ENCODE measurements at places on chromosomes 13 and 19. TPM values are rescaled to one million over a fixed set of nuclear protein-coding genes. Genes with fewer than 3 reads are reported as not detected.
A peak's percentile ranks its signal among the peaks of the same experiment; 100 is the strongest.

DNA sequence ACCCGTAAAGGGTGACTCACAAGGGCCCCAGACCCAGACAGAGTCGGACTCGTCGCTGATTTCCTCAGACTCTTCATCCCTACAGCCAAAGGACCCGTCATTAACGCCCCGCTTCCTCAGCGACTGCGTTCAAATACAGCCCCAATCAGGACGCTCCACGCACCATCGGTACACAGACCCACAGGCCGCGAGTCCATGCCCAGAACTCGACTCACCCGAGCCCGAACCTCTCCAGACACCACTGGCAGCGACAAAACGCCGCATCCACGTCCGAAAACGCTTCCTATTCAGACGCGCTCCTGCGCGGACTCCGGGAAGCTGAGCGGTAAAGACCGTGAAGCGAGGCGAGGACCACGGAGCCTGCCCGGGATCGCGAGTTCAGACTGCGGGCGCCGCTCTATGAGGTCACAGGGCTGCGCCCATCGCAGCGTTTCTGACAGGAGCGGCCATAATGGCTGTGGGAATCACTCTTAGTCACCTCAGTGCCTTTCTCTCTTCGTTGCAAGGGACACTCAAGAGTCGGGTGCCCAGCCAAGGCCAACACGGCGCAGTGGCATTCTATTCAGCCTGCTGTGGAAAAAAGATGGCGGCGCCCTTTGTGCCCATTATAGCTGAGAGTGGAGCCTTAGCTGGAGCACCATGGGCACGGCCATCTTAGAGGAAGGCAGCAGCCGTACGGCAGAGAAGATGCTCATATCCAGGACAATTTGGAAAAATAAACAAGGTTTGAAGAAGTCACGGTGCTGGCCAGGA, at the start of gene ZNF614:
Gene ZNF614, minus strand, starts transcription at position 353 of the 753 bp plus-strand sequence. CDS start 2,634 bp downstream, outside the sequence.
- DNase-seq, result peak; percentile 81

DNA sequence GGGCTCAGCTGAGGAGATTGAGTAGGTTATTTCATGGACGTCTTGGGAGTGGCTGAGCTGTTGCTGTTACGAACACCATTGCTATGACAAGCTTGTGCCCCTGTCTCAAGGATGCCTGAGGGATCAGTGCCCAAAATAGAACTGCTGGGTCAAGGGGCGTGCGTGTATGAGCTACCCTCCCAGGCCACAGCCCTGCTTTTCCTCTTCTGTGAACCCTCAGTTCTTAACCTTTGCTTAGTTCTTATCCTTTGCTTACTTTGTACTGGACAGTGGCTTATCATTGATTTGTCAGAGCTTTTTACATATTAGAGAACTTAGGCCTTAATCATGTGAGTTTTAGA, 9.0 kb downstream of the ARHGAP45 start:
- no peak for DNase-seq

- DNase-seq, result no peak
Measured at GRCh38 chr13:104414771-104415170, 1348.6 kb upstream of the SLC10A2 start.

- no peak for DNase-seq
Measured at GRCh38 chr19:34387446-34387810, 16.8 kb upstream of the PDCD2L start.

DNA sequence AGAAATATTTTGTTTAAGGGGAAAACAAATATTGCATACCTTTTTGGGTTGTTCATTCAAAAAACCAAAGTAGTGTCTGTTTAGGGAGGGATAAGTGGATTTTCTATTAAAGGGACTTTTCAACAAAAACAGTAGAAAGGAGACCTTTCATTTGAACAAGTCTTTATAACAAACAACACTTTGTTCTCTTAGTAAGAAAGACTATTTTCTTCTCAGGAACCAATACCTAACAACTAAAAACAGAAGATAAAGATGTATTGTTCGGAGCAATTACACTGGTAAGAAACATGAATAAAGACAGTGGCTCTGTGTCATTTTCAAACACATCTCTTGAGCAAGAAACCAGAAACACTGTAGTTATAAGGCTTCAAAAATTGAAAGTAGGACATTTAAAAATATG, 1610.1 kb upstream of the PCDH20 start:
- no peak for DNase-seq

DNA sequence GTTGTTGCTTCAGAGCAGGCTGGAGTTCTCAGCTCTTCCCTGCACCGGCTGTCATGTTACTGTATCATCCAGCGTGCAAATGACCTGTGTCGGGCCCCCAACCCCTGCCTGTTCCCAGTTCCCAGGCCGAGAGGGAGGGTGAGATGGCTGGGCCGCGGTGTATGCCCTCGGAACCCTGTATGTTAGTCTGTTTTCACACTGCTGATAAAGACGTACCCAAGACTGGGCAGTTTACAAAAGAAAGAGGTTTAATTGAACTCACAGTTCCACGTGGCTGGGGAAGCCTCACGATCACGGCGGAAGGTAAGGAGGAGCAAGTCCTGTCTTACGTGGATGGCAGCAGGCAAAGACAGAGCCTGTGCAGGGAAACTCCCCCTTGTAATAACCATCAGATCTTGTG, 10.9 kb downstream of the TMEM255B start:
- DNase-seq, result no peak

DNA sequence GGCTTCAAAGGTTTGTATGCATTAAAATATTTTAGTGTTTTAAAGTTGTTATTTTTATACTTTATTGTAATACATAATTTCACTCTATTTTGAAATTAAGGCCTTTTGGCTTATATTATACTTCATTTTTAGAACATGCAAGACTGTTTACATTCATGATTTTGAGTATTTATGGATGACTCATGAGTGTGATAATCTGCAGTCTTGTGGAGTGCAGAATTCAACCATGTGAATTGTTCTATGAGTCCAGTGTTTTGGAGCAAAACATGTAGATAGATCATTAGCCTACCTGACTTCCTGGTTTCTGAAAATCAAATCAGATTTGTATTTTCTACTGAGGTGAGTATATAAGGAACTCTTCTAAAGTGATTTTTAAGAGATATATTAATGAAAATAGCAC, 241.8 kb downstream of the PCCA start:
- no peak for DNase-seq

- no peak for DNase-seq
Measured at GRCh38 chr13:43009506-43009905, 13.9 kb upstream of the DNAJC15 start.

- no peak for DNase-seq
Measured at GRCh38 chr19:16319481-16319880, 5.1 kb upstream of the KLF2 start.

GRCh38 chr13:37403776-37404527, 194.6 kb downstream of the POSTN start:
- no peak for DNase-seq

GRCh38 chr13:23460921-23461320, 27.4 kb upstream of the SACS start:
- DNase-seq, result no peak

GRCh38 chr13:111280681-111281585, 39.5 kb upstream of the TEX29 start:
- DNase-seq, result no peak

- no peak for DNase-seq
Measured at GRCh38 chr19:35265900-35266519, 2.8 kb upstream of the USF2 start.

GRCh38 chr19:5037936-5038335, 69.0 kb downstream of the KDM4B start:
- DNase-seq, result no peak

DNA sequence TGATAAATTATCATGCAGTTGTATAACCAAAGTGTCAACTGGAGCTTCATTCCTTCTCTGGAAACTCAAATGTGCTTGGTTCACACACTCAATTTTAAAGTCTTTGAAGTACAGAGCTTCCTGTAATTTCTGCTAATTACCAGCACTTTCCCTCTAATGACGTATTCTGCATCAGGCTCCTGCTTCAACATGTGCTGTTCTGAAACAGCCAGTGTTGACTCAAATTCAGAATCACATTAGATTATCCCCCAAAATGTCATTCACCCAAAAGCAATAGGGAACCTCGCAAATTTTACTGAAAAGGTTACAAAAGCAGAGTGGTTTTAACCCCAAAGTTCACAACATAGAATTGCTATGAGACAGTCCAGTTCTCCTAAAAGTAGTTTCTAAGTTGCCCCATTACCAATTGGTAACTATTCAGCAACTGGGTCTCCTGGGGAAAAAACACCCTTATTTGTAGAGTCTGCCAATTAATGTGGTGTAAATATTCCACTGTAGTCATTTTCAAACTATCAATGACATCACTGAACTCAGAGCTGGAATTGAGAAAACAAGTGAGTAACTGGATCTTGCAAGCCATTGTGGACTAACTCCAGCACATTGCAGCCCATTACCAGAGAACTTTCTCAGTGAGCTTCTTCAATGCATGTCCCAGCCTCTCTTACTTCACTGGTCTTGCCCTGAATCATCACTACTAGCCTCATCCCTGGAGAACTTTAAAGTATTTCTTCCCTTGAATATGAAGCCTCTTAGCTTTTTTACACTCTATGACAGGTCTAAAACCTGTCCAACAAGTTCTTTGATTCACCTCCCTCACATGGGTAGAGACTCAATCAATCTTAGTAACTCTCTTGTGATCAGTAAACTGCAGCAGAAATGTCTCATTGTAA, 955.4 kb downstream of the EFNB2 start:
- DNase-seq, result no peak

DNA sequence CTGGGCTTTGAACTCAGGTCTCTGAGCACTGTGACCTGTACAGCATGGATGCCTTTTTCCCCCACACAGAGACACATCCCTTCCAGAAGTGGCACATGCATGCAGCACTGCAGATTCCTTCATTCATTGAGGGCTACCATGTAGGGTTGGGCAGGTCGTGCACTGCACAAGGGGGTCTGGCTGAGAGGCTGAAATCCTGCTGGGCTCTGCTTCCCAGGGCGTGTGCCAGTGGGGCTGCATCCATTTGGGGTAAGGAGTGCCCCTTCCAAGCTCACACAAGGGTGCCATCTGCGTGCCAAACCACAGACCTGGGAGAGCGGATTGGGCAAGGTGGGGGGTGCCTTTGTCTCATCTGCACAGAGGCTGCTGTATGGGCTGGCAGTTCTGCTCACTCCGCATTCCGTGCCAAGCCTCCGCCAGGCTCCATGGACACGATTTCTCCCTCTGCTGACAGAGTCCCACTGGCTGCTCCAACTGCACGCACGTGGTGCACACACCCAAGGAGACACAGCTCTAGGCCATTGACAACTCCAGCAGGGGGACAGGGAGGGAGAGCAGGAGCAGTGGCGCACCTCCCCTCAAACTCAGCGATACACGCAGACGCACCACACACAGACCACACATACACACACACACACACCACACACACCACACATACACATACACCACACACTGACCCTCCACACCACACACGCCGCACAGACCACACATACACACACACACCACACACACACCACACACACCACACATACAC, 4.5 kb upstream of the SHISA7 start:
- no peak for DNase-seq

DNA sequence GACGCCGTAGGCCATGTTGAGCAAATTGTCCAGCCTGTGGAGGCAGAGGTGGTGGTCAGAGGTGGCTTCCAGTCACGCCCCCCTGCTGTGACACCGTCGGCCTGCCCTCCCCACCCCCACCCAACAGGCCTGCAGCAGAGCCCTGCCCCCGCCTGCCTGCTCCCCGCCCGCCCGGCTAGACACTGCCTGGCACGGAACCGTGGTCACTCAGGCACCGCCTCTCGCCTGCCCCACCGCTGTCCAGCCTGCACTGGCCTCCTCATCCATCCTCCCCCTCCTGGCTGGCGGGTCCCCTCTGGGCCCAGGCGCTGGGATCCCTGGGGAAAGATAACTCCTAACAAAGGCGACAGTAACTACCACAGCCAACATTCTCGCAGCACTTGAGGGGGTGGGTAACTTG, 21.7 kb downstream of the PRKCSH start:
- no peak for DNase-seq

- DNase-seq, result no peak
Measured at GRCh38 chr19:17687141-17687856, 855 bp downstream of the UNC13A start.

GRCh38 chr13:110705356-110705825, 525 bp downstream of the CARS2 start:
- no peak for DNase-seq

- no peak for DNase-seq
Measured at GRCh38 chr13:34165158-34165557, 347.2 kb downstream of the RFC3 start.

GRCh38 chr13:32881074-32881776, 135.0 kb upstream of the KL start:
- no peak for DNase-seq

DNA sequence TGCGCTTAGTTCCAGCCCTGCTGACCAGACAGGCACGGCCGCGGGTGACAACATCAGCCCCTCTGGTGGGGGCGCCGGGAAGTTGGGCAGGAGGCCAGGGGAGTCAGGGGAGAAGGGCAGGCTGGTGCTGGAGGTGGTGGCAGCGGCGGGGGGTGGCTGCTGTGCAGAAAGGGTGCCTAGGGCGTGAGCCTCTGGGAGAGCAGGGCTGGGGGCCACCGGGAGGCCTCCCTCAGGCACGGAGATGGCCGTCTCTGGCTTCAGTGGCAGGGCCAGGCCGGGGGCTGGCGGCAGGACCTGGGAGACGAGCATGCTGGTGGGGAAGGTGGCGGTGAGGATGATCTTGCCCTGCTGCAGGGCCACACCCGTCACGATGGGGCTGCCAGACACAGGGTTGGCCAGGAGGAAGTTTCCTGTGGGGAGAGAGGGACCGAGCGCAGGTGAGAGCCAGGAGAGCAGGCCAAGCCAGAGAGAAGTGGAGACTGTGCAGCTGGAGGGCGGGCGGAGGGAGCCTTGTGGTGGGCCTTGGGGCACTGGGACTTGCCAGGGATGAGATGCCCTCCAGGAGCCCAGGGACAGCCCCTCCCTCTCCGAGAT, 3.3 kb downstream of the SIX5 start:
- DNase-seq, result no peak

GRCh38 chr19:1000095-1000494, at the start of gene GRIN3B:
Gene GRIN3B, plus strand, starts transcription at chr19:1000419. Its CDS starts 19 bp downstream, at chr19:1000438.
- peak; percentile 48 for DNase-seq

GRCh38 chr19:12701596-12702282, 5.3 kb upstream of the FBXW9 start:
- DNase-seq, result no peak

- DNase-seq, result no peak
Measured at GRCh38 chr19:46366620-46367292, 19.9 kb downstream of the PPP5C start.

DNA sequence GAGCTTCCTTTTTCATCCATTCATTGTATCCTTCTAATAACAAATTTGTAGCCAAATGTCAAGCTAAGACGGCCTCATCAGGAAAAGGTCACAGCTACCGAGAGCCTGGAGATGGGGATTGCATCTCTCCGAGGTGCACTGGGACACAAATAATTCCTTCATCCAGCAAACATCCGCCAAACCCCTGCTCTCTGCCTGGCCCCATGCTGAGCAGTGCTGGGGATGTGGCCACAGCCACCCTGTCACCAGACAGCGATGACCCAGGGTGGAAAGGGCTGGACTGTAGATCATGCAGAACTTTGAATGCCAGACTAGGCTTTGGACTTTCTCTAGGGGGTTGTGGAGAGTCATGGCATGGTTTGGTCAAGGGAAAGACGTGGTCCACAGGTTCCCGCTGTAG, 1.9 kb downstream of the TOMM40 start:
- no peak for DNase-seq

GRCh38 chr19:54335979-54336892, 2.7 kb downstream of the LILRA4 start:
- no peak for DNase-seq

ASF1B gene
- total RNA-seq, result 3.6 TPM

CRYL1 gene
- total RNA-seq, result 16.3 TPM

SIGLEC12 gene
- total RNA-seq, result not detected

POMP gene
- total RNA-seq, result 24.7 TPM

C13orf42 gene
- total RNA-seq, result not detected

MBD3L3 gene
- not detected for total RNA-seq

GFY gene
- not detected for total RNA-seq

AZU1 gene
- total RNA-seq, result 0.20 TPM

ENOX1 gene
- total RNA-seq, result not detected

OR7A5 gene
- total RNA-seq, result not detected

KLK3 gene
- not detected for total RNA-seq

FXYD7 gene
- total RNA-seq, result 10.5 TPM

All from T-cell (primary cell).